ENCODE measurements at places on chromosomes 7 and 10. TPM values are rescaled to one million over a fixed set of nuclear protein-coding genes. Genes with fewer than 3 reads are reported as not detected.

GRCh38 chr7:15446280-15446679 lies 115.5 kb downstream of the AGMO start:
- peak; percentile 29 for DNase-seq

GRCh38 chr10:87974769-87975168 lies 111.3 kb downstream of the PTEN start:
- DNase-seq, result no peak

NODAL gene
- not detected for total RNA-seq

PRF1 gene
- total RNA-seq, result not detected

- DNase-seq, result no peak
Observed at GRCh38 chr10:15370212-15370855, 755 bp downstream of the FAM171A1 start.

TMEM140 gene
- 18.3 TPM for total RNA-seq

ZNF438 gene
- total RNA-seq, result 5.7 TPM

CLRN3 gene
- not detected for total RNA-seq

ACTL6B gene
- total RNA-seq, result not detected

All from SK-MEL-5 (cell line).